SK-N-SH treated with all-trans-retinoic acid at 6 μM for 48 hours (cell line): ENCODE measurements at places on chromosomes 1 and 21.
A peak's percentile ranks its signal among the peaks of the same experiment; 100 is the strongest.

- ATAC-seq: peak; percentile 90
Observed at GRCh38 chr21:33948096-33948950, 32.7 kb upstream of the ATP5PO start.

GRCh38 chr1:193030280-193030679 is 28.9 kb downstream of the UCHL5 start:
- ATAC-seq: no peak

GRCh38 chr1:208233546-208233945 is 10.6 kb downstream of the PLXNA2 start:
- no peak for ATAC-seq

GRCh38 chr1:92038695-92039346 is 9.0 kb downstream of the EPHX4 start:
- no peak for ATAC-seq

GRCh38 chr21:30269803-30270530 is 12.8 kb downstream of the KRTAP24-1 start:
- ATAC-seq: no peak

- ATAC-seq: no peak
Observed at GRCh38 chr1:169103480-169103893, 3.0 kb upstream of the ATP1B1 start.

DNA sequence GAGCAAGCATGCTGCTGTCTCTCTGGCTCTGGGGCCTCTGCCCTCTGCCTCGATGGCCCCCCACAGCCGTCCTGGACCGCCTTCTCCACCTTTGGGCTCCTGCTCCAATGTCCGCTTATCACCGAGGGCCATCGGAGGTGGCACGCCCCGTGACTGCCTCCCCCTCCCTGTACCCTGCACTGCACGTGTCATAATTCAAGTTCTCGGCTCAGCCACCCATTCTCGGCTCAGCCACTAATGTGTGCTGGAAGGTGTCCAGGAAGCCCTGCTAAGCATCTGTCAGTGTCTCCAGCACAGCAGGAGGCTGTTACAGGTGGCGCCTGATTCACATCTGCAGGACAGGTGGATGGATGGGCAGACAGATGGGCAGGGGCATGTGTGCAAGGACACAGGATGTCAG is 45.5 kb downstream of the TP73 start:
- no peak for ATAC-seq

- no peak for ATAC-seq
Observed at GRCh38 chr1:2528966-2529783, 888 bp downstream of the HES5 start.

- ATAC-seq: peak; percentile 45
Observed at GRCh38 chr1:94903280-94904009, 23.5 kb downstream of the CNN3 start.

- no peak for ATAC-seq
Observed at GRCh38 chr1:25573961-25574360, 30.6 kb downstream of the LDLRAP1 start.

DNA sequence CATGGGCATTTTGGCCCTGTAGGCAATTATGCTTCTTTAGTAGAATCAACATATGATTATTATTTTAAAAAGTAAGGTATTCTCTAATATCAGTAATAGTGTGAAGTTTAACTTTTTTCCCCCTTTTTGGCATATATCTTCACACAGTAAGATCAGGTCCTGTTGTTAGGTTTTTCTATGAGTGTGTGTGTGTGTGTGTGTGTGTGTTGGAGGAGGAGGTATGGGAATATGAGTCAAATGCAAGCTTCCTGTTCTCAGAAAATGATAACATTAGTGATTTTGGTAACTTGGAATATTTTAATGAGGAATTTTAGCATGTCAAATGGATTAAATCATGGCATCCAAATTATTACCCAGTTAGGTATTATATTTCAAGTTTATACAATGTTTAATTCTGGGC is 65.8 kb upstream of the BCL10 start:
- ATAC-seq: no peak

DNA sequence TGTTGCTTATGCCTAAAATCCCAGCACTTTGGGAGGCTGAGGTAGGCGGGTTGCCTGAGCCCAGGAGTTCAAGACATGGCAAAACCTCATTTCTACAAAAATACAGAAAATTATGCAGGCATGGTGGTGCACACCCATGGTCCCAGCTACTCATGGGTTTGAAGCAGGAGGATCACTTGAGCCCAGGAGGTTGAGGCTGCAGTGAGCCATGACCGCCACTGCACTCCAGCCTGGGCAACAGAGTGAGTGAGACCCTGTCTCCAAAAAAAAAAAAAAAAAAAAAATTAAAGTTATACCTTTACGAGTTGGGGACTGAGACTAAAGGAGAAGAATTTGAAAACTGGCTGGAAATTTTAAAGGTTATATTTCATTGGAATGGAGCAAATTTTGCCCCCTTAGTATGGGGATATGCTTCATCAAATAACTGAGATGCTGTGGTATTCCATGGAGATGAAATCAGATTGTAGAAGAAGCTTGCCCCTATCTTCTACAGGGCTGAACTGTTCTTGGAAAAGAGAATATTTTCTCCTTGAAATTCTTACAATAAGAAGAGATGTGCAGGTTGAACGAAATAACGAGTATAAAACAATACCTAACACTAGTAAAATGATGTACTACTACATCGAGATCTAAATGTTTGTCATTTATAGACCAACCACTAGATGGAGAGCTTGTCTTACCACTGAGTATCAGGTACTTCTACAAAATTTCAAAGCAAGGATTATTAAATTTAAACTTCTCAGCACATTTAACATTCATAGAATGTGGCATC is 34.9 kb upstream of the SCYL3 start:
- peak; percentile 65 for ATAC-seq

DNA sequence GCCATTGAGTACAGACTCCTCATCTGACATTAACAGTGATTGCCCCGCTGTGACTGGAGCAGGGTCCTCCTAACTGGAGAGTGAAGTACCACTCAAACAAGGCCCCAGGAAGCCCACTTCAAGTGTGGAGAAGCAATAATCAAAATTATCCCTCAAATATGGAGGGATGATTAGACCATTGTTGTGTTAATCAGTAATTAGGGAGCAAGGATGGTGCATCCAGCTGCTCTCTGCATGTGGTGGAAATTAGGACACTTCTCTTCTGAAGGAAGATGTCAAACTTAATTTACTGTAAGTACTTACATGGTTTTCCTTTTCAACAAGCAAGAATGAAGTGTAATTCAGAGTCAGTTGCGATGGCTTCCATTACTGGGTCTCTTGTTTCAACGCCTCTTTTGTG is 3.4 kb upstream of the ZP4 start:
- ATAC-seq: no peak

DNA sequence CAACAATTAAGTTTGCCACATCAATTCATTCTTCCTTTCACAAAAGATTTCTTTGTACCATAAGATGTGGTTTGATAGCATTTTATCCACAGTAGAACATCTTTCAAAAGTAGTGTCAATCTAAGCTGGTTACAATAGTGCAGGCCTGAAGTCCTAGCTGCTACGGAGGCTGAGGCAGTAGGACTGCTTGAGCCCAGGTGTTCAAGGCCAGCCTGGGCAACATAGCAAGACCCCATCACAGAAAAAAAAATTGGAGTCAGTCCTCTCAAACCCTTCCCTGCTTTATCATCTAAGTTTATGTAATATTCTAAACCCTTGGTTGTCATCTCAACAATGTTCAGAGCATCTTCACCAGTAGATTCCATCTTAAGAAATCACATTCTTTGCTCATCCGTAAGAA is 31.7 kb downstream of the DENND1B start:
- no peak for ATAC-seq

GRCh38 chr1:63799820-63800219 is 26.0 kb downstream of the ROR1 start:
- peak; percentile 89 for ATAC-seq

- peak; percentile 7; the same call in 2 of the 3 replicates for ATAC-seq
Observed at GRCh38 chr21:45818276-45818903, 163.2 kb upstream of the COL6A1 start.

GRCh38 chr1:100499194-100499811 is 38.6 kb upstream of the GPR88 start:
- ATAC-seq: peak; percentile 88

GRCh38 chr1:75625795-75626194 is 14.9 kb upstream of the SLC44A5 start:
- ATAC-seq: no peak

- ATAC-seq: no peak
Observed at GRCh38 chr1:239896569-239896968, 195.1 kb upstream of the FMN2 start.

DNA sequence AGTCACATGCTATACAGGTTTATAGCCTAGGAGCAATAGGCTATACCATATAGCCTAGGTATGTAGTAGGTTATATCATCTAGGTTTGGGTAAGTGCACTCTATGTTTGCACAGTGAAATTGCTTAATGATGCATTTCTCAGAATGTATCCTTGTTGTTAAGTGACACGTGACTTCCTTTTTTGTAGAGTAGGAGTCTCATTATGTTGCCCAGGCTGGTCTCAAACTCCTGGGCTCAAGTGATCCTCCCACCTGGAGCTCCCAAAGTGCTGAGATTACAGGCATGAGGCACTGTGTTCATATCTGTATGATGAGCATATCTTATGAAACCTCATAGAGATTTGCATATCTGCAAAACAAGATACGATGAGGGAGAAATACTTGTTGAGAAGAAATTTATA is 13.8 kb upstream of the ABCB10 start:
- ATAC-seq: no peak

DNA sequence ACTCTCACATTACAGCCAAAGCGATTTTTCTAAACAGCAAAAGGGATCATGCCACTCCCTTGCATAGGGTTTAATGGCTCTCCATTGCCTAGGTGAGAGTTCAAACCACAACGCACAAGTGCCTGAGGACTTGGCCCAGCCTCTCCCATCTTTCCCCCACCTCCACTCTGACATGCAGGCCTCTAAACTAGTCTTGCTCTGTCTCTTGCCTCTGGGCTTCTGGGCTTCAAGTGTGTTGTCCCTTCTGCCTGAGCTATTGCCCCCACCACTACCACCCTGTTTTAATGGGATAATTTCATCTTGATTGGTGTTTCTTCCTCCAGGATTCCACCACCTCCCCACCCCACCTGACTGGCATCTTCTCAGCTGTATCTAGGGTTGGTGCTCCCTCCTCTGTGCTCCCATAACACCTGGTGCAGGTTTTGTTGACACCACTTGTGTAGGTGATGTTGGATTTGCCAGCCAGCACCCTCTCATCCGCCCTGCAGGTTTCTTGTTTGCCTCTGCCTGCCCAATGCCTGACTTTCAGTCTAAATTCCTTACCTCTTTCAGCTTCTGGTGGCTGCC is 2.7 kb upstream of the ZBTB21 start:
- ATAC-seq: no peak
